Anterior cingulate cortex (tissue), 58 donors: ENCODE measurements at places on chromosomes 12 and 14.

DNA sequence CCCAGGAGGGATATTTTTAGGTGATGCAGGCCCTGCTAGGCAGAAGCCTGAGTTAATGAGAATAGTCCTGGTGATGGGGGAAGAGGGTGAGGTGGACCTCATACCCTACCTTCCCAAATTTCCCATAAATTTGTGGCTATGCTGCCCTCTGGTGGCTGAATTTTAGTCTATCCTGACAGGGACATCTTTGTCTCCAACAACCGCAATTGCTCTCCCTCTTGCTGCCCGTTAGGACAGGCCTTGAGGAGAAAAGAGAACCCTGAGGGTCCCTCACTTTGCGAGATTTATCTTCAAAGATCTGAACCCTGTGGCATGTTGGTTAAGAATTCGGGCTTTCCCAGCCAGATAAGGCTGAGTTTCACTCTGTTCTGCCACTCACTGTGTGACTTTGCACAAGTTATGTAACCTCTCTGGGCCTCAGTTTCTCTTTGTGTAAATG is 9.8 kb upstream of the ZNF385A start:
- peak; percentile 8 for DNase-seq

- DNase-seq: no peak
Observed at GRCh38 chr14:86639666-86640065, 1109.7 kb downstream of the FLRT2 start.

GRCh38 chr14:92880351-92880750 is 42.6 kb upstream of the CHGA start:
- no peak for DNase-seq

GRCh38 chr12:118103601-118104382 is at the start of gene VSIG10:
VSIG10 (minus strand) TSS chr12:118104011; CDS start chr12:118103671, 340 bp downstream.
- peak; percentile 32 for DNase-seq

- DNase-seq: no peak
Observed at GRCh38 chr14:68535404-68536017, 257.4 kb downstream of the ZFP36L1 start.

DNA sequence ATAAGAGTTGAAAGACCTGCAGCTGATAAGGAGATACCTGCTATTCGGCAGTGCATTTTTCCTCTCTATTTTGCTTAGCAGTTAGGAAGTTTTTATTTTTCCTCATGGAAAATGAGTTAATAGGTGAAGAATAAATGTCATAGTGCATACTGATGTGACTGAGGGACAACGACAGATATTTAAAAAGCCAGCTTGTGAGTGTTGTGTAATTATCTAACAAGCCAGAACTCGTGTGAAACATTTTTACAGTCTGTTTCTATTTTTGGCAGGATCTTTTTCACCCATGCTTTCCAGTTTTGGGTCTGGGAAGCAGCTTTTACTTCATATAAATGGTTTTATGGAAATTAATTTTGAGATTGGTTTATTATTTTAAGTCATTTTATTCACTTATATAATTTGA is 2.9 kb downstream of the FBXO34 start:
- DNase-seq: peak; percentile 4

- no peak for DNase-seq
Observed at GRCh38 chr12:57832966-57833365, 13.6 kb downstream of the CTDSP2 start.

GRCh38 chr14:65972346-65972870 is 513.8 kb upstream of the CCDC196 start:
- DNase-seq: no peak

- no peak for DNase-seq
Observed at GRCh38 chr12:82174936-82175335, 183.3 kb downstream of the CCDC59 start.

GRCh38 chr14:55382483-55382882 is 29.1 kb downstream of the ATG14 start:
- DNase-seq: no peak

GRCh38 chr12:58433959-58434358 is 486.3 kb downstream of the LRIG3 start:
- no peak for DNase-seq

- no peak for DNase-seq
Observed at GRCh38 chr12:7869137-7869536, 3.6 kb downstream of the SLC2A14 start.

DNA sequence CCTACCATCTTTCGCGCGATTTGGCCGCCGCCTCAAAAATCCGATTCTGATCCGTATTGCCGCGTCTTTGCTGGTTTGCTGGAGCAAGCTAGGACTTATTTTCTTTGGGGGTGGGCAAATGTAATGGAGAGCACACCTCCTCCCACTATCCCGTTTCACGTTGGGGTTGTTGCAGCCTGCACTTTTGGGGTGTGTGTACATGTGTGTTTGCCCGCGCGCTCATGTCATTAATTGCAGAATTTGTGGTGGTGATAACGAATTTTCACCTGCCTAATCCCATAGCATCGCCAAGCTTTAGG is 657 bp downstream of the METAP2 start:
- no peak for DNase-seq

- no peak for DNase-seq
Observed at GRCh38 chr14:92563359-92563758, 49.8 kb downstream of the RIN3 start.

DNA sequence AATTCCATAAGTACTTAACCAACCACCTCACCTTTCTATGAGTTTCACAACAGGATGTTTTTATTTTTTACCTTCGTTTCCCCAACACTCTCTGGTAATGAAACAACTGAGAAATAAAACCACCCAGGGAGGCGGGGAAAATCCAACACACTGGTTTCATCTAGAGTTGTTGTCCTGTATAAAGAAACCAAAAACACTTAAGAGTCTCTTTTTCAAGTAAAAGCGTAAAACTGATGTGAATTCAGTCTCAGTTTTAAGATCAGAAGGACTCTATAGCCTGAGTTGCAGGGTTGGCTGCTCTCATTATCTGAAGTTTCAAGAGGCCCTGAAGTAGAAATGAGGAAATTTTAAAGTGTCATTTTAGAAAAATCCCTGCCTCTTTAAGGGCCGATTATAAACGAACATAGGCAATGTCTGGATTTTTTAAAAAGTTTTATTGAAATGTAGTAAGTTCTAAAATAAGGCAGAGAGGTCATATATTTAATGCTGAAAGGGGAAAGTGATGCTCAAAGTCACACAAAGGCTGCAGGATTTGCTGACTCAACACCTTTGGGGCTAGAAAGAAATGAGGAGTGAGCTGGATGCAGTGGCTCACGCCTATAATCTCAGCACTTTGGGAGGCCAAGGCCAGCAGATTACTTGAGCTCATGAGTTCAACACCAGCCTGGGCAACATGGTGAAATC is 27.2 kb downstream of the HIGD1C start:
- DNase-seq: no peak

DNA sequence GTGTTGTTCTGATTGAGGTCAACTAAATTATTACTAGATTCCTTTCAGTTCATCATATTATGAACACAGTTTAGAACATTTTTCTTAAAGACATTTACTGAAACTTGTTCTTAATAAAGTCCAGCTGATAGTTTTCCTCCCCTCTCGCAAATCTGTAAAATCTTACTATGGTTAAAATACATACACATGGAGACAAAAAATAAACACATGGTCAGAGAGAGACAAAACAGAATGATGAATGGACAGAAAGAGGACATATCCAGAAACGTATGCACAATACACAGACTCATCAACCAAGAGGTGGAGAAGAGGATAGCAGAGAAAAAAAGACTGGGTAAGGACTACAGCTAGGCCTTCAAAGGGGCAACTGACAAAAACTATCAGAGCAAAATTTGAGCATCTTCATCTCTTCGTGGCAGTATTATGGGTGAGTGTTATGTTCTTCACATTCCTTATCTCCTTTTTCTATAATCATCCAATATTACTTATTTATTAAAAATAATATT is 38.4 kb downstream of the EEA1 start:
- DNase-seq: no peak

DNA sequence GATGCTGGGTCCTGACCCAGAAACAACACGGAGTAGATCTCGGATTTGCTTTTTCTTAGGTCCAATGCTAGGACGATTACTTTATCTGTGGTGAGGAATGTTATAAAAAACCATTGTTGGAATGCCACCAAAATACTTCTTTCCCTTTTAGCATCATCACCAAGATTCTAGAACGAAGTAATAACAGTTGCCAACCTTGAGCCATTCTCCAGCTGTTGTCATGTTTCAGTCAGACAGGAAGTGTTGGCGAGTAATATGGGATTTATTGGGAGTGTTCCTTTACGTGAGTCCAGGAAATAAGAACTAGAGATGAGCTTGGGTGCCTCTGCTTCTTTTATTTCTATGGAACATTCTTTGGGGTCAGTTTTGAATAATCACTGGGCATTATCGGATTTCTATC is 892.9 kb downstream of the DIO2 start:
- DNase-seq: no peak

DNA sequence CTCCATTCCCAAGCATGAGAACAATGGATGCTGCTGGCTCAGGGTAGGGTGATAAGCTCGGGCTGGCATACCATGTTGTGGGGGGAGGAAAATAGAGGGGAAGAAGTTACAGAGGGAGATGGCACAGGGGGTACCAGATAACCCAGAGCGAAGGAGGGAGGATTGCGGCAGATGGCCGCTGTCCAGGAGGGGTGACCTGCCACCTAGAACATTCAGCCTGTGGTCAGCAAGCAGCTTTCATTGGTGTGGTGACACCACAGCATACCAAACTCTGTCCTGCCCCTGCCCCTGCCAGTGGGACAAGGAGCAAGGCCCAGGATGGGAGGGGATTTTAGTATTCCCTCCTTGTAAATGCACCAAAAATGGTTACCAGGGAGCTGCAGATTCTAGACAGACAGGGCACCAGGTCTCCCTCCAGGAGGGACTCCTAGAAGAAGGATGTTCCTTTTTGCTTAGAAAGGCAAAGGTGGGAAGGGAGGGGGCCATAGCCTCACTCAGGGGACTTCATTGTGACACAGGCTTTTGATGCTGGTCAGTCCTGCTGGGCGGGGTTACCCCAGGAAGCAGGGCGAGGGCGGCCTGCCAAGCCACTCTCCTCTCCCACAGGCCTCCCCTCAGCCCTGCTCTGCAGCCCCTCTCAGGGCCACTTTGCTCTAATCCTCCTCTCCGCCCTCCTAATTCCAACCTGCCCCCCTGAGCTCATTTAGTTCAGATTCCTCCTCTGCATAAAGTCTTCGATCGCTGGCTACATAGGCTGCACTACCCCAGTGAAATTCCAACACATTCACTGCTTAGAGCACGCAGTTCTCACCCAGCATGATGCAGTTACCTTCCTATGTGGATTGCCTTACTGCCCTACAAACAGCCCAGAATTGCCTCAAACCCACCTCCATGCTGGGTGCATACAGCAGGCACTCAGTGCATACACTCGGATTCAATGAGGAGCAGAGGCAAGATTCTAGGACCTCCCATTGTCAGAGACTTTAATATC is 36.0 kb upstream of the PLEKHG6 start:
- DNase-seq: no peak

DNA sequence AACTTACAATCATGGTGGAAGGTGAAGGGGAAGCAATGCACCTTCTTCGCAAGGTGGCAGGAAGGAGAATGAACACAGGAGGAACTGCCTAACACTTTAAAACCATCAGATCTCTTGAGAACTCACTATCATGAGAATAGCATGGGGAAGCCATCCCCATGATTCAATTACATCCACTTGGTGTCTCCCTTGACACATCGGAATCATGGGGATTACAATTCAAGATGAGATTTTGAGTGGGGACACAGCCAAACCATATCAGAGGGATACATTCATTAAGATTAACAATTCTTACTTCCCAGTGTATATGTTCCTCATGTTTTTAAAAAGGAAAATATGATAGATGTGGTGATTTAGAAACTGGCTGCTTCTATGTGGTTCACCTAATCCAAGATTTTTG is 117.9 kb downstream of the PDE3A start:
- DNase-seq: no peak

DNA sequence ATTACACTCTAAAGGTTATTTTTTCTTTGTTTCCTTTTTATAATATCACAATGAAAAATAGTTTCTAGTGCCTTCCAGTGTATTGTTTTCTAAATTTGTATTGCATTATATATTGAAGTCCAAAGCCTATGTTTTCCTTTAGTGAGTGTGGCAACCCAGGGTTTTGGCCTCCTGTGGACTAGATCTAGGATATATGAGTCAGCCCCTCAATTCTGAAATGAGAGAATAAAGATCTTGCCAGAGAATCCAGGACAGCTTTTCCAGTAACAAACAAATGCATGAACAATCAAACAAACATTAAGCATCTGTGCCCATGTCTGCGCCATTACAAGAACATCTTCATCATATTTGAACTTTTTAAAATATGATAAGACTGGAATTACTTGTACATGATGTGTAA is 70.7 kb upstream of the SSTR1 start:
- DNase-seq: no peak

- DNase-seq: no peak
Observed at GRCh38 chr14:34676516-34677211, 37.7 kb downstream of the CFL2 start.

GRCh38 chr12:54477259-54477658 is 3.9 kb upstream of the GTSF1 start:
- DNase-seq: no peak

DNA sequence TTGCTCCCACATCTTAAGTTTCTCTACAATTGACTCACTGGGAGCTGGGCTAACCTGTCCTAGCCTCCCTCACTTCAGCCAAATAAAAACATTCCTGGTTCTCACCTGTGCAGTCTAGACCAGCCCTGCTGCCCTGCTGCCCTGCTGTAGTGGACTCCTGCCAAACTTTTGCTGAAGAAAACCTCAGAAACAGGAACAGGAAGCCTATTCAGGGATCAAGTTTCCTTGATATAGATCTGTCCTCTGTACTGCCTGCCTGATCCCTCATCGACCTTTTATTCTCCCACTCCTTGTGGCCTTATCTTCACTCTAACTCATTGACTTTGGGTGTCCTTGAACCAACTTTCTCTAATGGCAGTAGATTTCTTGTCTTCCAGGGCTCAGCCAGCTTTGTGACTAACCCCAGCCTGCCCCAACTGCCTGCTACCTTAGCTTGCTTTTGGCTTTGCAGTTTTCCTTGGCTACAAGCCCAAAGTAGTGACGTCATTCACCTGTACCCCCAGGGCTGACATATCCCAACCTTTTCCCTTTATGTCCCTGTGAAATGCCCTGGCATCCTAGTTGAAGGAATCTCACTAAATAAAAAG is 234.8 kb downstream of the DUSP6 start:
- DNase-seq: no peak

- no peak for DNase-seq
Observed at GRCh38 chr14:68551045-68551683, 241.7 kb downstream of the ZFP36L1 start.

GRCh38 chr14:25049568-25050268 is at the start of gene STXBP6:
STXBP6 (minus strand) TSS chr14:25050147; CDS start chr14:24974818, 75,329 bp downstream.
- DNase-seq: peak; percentile 58

DNA sequence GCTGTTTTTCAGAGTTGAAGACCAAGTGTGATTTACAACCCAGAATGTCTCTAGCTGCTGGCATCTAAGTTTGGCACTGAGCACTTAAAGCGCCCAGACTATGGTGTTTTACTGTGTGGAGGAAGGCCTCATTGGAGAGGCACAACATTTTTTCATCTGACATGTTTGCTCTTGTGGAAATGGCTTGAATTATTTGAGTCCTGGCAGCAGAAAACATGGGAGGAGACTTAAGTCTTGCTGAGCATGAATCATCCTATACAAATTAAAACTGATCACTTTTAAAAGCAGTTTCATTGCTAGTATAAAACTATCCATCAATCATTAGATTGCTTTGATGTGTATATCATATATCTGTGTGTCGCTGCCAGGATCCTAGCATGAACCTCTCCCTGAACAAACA is 85.9 kb upstream of the REP15 start:
- DNase-seq: no peak

GRCh38 chr12:59383079-59383822 is 212.6 kb upstream of the SLC16A7 start:
- DNase-seq: no peak
